ENCODE measurements at places on chromosomes 12 and 14.

DNA sequence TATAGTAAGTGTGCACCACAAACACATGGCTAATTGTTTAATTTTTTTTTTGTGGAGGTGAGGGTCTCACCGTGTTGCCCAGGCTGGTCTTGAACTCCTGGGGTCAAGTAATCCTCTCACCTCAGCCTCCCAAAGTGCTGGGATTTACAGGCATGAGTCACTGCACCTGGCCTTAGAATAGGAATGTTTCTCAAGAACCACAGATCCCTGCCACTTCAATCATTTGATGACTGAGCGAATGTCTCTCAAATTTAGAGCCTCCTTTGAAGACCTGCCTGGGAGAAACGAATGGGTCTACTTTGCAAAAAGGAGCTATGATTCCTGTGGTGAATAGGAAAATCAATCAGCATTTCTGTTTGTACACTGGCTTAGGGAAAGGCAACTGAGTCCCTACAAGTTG lies 33.5 kb upstream of the CHST11 start:
- DNase-seq: no peak

DNA sequence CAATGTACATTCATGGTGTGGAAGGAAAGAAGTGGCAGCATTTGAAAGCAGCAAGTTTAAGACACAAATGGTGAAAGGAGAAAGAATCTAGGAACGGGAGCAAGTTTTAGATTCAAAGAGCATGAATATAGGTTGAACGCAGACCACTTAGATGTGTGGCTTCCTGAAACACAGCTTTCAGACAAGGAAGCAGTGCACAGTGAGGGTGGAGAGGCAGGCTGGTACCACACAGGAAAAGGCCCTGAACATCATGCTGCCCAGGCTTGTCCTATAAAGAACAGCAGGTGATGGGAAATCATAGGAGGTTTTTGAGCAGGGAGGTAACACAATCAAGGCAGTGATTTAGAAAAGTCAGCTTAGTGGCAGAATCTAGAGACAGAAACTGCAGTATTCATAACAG lies 35.6 kb downstream of the GNS start:
- no peak for DNase-seq

GRCh38 chr14:78673845-78674244 lies 503.7 kb downstream of the NRXN3 start:
- no peak for DNase-seq

- DNase-seq: no peak
Observed at GRCh38 chr14:91205459-91205858, 39.0 kb downstream of the GPR68 start.
